ENCODE measurements at places on chromosomes 11 and 22.

- ATAC-seq: peak; percentile 79
Measured at GRCh38 chr11:10878408-10879214, 20.8 kb upstream of the ZBED5 start.

DNA sequence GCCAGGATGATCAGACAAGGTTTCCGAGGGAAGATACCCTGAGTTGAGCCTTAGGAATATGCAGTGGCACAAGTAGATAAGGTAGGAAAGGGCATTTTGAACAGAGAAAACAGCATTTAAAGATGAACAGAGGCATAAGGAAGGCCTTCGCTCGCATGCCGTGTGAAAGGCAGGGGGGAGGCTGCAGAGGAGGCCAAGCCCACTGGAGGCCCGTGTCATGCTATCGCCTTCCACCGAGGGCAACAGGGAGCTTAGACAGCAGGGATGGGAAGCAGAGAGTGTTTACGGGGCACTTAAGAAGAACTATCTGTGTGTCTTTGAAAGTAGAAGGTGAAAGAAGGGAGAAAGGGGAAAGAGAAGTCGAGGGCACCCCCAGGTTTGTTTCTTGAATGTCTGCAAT lies 148.3 kb downstream of the PKNOX2 start:
- no peak for ATAC-seq

- peak; percentile 89 for ATAC-seq
Measured at GRCh38 chr22:48943567-48944432, 883.9 kb downstream of the BRD1 start.

- ATAC-seq: no peak
Measured at GRCh38 chr22:47604563-47604962, 842.1 kb downstream of the TBC1D22A start.

GRCh38 chr11:29119707-29120618 lies 896.9 kb downstream of the KCNA4 start:
- ATAC-seq: peak; percentile 86

GRCh38 chr11:114713756-114714155 lies 35.4 kb downstream of the NXPE2 start:
- ATAC-seq: no peak

- no peak for ATAC-seq
Measured at GRCh38 chr11:111798279-111798678, 32.1 kb upstream of the PPP2R1B start.
